Stimulated activated CD4-positive, alpha-beta T cell treated with anti-CD3 and anti-CD28 coated beads, Interleukin-4, amount 100 ng/mL, for 4 hours (primary cell): ENCODE measurements at places on chromosomes 5 and 9.

DNA sequence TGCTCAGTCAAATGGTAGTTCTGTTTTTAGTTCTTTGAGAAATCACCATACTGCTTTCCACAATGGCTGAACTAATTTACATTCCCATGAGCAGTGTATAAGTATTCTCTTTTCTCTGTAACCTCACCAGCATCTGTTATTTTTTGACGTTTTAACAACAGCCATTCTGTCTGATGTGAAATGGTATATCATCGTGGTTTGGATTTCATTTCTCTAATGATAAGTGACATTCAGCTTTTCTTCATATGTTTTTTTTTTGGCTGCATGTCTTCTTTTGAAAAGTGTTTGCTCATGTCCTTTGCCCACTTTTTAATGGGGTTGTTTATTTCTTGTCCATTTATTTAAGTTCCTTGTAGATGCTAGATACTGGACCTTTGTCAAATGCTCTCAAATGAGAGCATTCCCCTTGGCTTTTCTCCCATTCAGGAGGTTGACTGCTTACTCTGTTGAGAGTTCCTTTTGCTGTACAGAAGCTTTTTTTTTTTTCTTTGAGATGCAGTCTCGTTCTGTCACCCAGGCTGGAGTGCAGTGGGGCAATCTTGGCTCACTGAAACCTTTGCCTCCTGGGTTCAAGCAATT lies 58.7 kb upstream of the RGMB start:
- DNase-seq, result no peak

- DNase-seq, result no peak
These were observed 1244.1 kb upstream of the ACO1 start for GRCh38 chr9:31140316-31140715.

GRCh38 chr9:35907711-35908503 lies 1.4 kb upstream of the SPAAR start:
- DNase-seq, result no peak

DNA sequence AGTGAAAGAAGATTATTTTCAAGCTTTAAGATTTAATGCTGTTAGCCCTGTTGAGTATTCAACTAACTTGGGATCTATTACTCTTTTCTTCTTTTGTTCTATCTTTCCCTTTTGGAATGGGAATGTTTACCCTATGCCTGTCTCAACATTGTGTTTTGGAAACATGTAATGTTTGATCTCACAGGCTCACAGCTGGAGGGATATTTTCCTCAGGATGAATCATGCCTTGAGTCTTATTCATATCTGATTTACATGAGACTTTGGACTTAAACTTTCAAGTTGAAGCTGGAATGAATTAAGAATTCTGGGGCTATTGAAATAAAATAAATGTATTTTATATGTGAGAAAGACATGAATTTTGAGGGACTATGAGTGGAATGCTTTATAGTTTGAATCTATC lies 607.8 kb upstream of the PTGER4 start:
- no peak for DNase-seq

DNA sequence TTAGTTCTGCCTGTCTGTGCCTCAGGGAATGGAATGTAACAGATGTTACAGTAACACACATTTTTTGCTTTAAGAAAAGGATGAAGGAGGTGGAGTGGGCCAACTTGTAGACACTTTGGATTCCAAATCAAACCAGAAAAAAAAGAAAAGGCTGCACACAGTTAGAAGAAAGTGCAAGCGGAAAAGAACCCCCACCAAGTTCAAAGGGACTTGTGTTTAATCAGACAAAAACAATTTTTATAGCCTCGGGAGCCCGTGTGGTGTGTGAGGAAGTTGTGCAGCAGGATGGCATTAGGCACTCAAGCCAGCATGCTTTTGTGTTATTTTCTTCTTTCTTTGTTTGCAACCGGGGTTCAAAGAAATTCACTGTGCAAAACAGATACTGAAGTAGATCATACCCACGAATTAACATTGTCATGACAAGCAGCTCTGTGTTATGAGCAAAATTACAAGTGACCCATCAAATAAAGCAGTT lies 189.5 kb downstream of the SEMA5A start:
- DNase-seq, result no peak

GRCh38 chr9:77030045-77030444 lies 10.6 kb downstream of the FOXB2 start:
- no peak for DNase-seq

- no peak for DNase-seq
These were observed 5.8 kb upstream of the BICD2 start for GRCh38 chr9:92770360-92770995.

- no peak for DNase-seq
These were observed 101.8 kb upstream of the MAST4 start for GRCh38 chr5:66494437-66494836.

- DNase-seq, result no peak
These were observed 81.3 kb upstream of the PRR16 start for GRCh38 chr5:120382833-120383232.

- DNase-seq, result no peak
These were observed 617 bp downstream of the PTPN3 start for GRCh38 chr9:109497226-109498153.

- peak; percentile 9 for DNase-seq
These were observed 68.7 kb upstream of the ZNF618 start for GRCh38 chr9:113807173-113808061.

- DNase-seq, result no peak
These were observed 4.5 kb upstream of the OTP start for GRCh38 chr5:77642738-77643653.

GRCh38 chr5:90909940-90910339 lies 351.3 kb downstream of the ADGRV1 start:
- DNase-seq, result no peak

- no peak for DNase-seq
These were observed 103.9 kb downstream of the LHFPL2 start for GRCh38 chr5:78544561-78545201.

DNA sequence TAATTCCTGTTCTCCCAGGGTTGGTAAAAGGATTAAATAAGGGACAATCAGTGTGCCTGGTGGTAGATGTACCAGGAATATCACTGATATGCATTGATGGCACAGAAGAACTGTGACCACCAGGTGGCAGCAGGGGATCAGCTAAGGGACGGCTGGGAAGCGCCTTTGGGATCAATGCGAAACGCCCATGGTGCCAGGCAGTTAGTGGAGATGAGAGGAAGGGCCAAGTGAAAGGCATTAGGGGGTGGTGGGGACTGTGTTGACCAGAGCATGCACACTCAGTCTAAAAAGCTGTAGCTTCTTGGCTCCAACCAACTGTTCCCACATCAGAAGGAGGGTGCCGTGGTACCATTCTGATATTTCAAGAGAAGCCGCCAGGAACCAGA lies 55.6 kb downstream of the ARHGEF37 start:
- no peak for DNase-seq

- no peak for DNase-seq
These were observed 177.9 kb downstream of the PCSK1 start for GRCh38 chr5:96254980-96255691.

- DNase-seq, result no peak
These were observed 2.1 kb downstream of the NIPSNAP3B start for GRCh38 chr9:104766025-104766424.

DNA sequence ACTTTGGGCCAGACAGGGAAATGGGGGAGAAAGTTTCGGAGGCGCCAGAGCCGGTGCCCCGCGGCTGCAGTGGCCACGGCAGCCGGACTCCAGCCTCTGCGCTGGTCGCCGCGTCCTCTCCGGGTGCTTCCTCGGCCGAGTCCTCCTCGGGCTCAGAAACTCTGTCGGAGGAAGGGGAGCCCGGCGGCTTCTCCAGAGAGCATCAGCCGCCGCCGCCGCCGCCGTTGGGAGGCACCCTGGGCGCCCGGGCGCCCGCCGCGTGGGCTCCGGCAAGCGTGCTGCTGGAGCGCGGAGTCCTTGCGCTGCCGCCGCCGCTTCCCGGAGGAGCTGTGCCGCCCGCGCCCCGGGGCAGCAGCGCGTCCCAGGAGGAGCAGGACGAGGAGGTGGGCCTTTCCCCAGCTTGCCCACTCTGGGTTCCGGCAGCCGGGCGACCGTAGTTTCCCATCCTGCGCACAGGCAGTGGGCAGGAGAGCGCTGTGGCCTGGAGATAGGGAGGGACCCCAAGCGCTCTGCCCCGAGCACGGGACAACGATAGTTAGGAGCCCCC lies 516 bp downstream of the MAST4 start:
- DNase-seq, result no peak

- DNase-seq, result no peak
These were observed 178.0 kb upstream of the PPP1R26 start for GRCh38 chr9:135301271-135302263.

DNA sequence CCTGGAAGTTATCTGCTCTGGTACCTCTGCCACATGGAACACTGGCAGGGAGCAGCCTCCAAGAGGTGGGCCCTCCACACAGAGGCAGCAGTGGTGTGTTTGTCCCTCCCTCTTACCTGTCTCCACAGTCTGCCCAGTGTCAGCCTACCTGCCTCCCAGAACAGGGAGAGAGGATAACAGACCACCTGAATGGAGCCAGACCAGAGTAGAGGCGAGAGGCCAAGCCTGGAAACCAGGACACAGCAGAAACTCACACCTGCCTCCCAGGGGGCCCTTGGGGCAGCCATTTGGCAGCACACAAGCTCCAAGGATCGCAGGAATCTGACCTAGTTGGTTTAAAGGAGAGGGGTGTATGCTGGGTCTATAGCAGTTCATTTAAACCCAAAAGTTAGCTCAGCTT lies 100.2 kb upstream of the ZNF366 start:
- DNase-seq, result no peak

DNA sequence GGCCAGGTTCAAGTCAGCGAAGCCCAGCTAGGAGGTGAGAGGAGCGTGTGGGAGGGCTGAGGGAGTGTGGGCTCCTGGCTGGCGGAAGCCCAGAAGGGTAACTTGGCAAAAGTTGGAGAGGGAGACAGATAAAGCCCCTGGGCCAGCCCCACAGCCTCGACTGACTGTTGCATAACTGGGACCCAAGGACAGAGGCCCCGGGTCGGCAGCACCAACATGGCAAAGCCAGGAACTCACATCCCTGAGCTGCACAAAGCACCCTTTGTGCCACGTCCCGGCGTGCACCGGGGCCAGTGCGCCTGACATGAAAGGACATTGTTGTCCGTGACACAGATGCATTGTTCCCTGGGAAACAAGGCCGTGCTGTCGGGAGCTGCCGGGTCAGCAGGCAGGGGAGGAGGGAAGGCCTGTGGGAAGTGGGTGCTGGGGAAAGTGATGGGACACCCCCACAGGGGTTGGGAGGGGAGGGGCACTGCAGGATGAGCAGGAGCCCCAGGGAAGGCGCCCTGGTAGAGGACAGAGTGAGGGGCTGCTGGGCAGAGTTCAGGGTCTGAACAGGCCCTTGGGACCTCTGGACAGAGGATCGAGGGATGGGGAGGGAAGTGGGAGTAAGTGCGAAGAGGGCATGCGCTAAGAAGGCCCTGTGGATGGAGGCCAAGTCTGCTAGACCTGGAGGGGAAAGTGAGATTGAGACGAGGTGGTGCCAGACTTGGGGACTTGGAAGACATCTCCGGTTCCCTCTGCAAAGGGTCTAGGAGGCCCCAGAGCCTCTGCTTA lies 13.0 kb upstream of the DPM2 start:
- no peak for DNase-seq

GRCh38 chr9:124105266-124105665 lies 93.7 kb downstream of the LHX2 start:
- DNase-seq, result no peak

DNA sequence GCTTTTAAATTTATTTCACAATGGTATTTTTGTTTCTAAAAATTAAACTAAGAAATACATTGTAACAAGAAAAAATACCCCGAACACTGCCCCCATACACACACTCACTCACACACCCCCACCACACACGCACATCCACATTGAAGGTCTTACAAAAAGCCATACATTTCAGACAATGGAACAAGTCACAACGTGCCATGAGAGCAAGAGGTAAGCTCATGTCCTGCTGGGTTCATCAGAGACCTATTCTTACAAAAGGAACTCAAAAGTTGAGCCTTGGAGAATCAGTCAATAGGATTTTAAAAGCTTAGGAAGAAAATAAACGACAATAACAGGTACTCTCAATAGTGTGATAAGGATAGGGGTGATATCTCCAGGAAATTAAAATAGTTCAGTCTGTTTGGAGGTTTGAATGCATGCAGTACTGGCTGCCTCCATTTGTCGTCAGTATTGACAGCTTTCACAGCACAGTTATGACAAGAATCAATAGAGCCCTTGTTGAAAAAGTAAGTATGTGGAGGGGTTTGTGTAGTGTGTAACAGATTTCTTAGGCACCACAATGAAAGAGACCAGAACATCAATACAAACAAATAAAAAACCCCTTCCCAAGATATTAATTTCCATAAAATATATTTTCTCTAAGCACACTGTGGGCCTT lies 1826.2 kb upstream of the CDH6 start:
- no peak for DNase-seq

DNA sequence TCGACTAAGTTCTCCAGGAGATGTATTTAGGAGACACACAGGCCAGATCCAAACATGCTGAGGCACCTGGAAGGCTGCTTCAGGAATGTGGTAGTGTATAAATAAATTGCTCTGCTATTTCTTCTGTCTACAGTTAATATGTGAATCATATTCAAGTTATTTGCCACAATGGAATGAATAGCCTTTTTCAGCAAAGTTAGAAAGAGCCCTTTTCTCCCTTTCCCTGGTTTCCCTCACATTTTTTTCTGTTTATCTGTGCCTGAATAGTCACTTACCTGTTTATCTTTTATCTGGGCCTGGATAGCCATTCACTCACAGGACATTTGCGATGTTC lies 44.1 kb upstream of the CLINT1 start:
- DNase-seq, result no peak

DNA sequence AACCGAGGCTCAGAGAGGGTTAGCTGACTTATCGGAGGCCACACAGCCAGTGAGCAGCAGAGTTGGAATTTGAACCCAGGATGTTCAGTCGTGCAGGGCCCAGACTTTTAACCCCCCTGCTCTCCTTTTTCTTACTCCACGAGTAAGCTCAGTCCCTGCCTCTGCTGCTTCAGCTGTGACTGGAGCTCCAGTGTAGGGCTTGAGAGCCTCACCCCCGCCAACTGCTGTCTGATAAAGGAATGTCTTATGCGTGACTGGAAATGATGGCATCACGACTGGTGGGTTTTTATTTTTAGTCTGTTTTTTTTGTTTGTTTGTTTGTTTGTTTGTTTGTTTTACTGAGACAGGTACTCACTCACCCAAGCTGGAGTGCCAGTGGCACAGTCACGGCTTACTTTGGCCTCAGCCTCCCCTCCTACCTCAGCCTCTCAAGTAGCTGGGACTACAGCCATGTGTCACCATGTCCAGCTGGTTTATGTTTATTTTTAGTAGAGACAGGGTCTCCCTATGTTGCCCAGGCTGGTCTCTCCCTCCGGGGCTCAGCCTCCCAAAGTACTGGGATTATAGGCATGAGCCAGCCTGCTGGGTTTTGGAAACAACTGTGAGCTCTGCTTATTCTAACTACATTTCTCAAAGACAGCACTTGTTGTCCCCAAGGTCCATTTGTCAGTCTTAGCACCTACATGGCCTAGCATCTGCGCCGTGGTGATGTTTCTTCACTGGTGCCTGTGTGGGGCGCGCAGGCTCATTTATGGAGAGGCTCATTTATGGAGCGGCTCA lies 52.5 kb upstream of the NCS1 start:
- no peak for DNase-seq
